ENCODE measurements at places on chromosomes 4 and X.

DNA sequence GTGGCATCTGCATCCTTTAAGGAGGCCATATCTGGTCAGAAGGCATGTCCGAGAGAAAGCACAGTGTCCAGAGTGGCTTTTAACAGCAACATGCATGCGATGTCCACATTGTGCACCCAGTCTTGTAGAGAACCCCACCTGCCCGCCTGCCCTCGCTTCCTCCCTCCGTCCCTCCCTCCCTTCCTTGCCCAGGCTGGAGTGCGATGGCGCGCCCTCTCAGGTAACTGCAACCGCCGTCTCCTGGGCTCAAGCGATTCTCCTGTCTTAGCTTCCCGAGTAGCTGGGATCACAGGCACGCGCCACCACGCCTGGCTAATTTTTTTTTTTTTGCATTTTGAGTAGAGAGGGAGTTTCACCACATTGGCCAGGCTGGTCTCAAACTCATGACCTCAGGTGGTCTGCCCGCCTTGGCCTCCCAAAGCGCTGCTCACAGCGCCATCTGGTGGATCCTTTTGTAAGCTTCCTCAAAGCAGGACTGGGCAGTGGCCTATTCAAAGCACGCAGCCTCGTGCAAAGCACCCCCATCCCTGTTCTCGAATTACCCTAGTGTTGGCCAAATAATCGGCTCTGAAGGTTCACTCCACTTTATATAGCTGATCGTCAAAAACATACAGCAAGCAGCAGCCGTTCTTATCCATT lies 15.0 kb downstream of the BRCC3 start:
- no peak for DNase-seq

DNA sequence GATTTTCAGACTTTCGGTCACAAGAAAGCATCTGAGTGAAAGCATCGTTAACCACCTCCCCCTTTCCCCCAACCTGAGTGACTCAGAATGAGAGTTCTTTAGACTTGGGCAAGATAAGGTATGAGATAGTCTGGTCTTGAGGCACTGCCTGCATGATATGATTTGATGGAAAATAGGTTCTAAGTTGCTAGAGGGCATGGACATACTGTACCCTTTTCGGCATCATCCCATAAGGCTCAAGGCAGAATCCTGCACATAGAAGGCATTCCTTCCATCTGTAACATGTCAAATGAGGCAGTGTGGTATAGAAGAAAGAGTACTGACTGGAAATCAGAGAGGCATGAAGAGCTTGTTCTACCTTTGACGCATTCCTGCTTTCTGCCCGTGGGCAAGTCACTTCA lies 16.8 kb upstream of the AMOT start:
- no peak for DNase-seq

GRCh38 chr4:6281436-6282313 lies 12.0 kb downstream of the WFS1 start:
- DNase-seq = no peak

- no peak for DNase-seq
These were observed 1.7 kb downstream of the SRD5A3 start for GRCh38 chr4:55347610-55348228.

GRCh38 chrX:9183481-9183880 lies 149.6 kb upstream of the FAM9B start:
- no peak for DNase-seq

DNA sequence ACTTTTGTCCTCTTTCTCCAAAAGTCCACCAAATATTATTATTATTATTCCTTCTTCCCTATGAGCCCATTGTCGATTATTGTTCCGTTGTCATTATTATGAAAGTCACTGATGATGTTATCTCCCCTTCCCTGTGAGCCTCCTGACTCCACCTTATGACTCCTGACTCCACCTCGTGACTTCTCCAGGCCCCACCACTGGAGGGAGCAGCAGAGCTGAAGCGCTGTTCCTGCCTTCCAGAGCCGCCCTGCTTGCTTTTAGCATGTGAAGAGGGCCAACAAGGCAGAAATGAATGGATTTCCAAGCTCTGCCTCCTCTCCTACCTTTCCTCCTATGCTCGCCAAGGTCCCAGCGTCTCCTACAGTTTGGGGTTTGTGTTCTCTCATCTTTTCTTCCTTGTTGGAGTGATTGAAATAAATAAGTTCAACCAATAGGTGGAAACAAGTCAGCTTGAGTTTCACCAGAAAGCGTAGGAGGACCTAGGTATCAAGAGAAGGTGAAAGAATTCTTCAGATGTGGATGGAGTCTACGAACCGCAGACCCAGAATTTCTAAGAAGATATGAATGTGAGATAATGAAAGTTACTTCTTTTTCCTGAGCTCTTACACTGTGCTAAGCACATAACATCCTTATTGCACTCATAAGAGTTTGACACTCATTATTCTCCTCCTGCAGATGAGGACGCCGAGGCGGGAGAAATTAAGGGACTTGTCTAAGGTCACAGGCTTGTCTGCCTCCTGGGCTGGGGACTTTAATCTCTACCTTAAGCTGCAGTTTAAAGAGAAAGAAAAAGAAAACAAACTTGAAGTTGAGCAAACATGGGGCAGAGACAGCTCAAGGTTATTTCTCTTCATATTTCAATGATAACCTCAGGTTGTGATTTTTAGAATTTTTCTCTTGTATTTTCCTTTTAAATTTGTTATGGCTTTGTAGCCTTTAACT lies 26.1 kb downstream of the IGSF1 start:
- DNase-seq = no peak

- DNase-seq = no peak
These were observed 550.7 kb upstream of the SLIT2 start for GRCh38 chr4:19700992-19701391.

DNA sequence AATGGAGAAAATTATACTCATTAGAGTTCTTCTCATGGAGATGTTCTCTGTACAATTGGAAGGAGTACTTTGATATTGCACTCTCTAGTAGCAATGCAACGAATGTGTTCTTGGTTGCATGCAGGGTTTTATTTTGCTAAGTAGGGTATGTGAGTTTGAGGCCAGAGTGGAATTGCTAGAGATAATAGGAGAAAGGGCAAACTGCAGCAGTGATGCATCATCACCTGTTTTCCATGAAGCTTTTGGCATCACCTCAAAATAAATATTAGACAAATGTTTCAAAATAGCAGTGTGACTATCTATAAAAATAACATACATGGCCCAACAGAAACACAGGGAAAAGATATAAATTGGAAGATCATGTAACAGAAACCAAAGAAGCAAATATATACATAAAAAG lies 93.3 kb downstream of the TIGD2 start:
- no peak for DNase-seq

DNA sequence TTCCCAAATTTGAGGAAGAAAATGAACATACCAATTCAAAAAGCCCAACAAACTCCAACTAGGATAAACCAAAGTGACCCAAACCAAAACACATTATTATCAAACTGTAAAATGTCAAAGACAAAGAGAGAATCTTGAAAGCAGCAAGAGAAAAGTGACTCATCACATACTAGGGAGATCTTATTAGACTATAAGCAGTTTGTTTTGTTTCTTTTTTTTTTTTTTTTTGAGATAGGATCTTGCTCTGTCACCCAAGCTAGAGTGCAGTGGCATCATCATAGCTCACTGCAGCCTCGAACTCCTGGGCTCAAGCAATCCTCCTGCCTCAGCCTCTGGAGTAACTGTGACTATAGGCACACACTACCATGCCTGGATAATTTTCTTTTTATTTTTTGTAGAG lies 12.6 kb downstream of the C4orf36 start:
- no peak for DNase-seq

DNA sequence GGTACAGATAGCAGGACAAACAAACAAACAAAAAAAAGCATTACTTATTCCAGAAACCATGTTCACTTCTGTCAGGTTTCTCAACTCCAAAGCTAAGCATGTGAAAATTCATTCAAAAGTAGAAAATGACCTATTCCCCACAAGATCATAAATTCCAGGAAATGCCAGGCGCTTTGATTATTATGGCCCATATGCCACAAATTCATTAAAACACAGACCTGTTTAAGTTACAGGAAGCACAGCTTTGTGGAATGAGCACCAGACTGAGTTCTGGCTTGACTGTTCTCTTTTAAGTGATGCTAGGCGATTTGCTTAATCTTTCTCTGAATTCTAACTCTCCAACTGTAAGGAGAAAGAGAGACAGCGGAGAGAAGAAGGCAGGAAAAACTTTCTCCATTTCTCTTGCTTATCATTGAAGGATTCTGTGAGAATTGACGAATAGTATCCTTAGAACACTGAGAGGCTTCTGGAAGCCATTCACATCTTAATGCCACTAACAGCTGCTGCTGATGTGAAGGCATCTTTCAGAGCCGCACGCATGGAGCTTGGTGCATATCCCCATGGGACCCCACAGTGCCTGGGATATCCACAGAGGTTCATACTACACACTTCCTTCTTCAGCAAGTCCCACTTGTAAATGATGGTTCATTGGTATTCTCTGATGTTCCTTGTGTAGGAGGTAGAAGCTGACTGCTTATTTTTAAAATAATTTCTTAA lies 138.0 kb downstream of the ZNF674 start:
- no peak for DNase-seq

GRCh38 chr4:110989125-110989524 lies 366.2 kb upstream of the PITX2 start:
- DNase-seq = no peak

- no peak for DNase-seq
These were observed 224.2 kb downstream of the DMD start for GRCh38 chrX:32987142-32987541.

DNA sequence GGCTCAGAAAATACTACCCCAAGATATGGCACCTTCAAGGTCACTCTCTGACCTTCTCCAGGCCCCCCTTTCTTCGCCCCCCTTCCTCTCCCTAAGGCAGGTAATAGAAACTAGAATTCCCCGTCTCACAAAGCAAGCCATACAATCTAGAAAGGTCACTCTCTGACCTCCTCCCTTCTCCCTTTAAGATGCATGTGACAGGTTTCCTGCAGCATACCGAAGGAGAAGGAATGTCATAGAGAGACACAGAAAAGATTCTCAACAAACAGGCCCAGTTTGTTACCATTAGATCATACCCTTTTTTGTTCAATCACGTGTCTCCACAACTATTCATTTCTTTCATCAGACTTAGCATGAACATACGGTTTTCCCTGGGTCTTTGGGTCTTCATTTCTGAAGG lies 51.2 kb upstream of the RBMXL3 start:
- DNase-seq = no peak

- DNase-seq = no peak
These were observed at the start of gene PPEF1 for GRCh38 chrX:18707426-18708049. TSS of gene PPEF1 (plus strand) at chrX:18707645. CDS start at chrX:18707781, 136 bp downstream.

GRCh38 chr4:13309751-13310150 lies 174.4 kb downstream of the RAB28 start:
- no peak for DNase-seq

GRCh38 chr4:106365613-106366012 lies 3.0 kb downstream of the GIMD1 start:
- peak; percentile 60 for DNase-seq

- DNase-seq = peak; percentile 13
These were observed 87.7 kb downstream of the COL25A1 start for GRCh38 chr4:109214622-109215301.

DNA sequence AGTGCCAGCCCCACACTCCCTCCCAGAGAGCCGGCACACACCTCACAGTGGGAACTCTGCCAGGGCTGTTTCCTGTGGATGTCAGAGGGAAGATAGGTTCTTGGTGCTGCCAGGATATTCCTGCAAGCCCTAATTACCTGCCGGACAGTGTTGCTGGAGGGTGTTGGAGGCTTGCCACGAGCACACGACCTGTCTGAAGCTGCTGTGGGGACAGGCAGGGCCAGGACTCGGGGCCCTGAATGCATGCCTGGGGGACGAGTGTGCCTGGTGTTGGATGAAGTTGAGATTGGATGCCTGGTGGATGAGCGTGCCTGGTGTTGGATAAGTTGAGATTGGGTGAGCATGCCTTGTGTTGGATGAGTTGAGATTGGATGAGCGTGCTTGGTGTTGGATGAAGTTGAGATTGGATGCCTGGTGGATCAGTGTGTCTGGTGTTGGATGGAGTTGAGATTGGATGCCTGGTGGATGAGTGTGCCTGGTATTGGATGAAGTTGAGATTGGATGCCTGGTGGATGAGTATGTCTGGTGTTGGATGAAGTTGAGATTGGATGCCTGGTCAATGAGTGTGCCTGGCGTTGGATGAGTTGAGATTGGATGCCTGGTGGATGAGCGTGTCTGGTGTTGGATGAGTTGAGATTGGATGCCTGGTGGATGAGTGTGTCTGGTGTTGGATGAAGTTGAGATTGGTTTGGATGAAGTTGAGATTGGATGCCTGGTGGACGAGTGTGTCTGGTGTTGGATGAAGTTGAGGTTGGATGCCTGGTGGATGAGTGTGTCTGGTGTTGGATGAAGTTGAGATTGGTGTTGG lies 23.2 kb upstream of the UVSSA start:
- no peak for DNase-seq

GRCh38 chrX:153412746-153413720 lies 1.8 kb downstream of the ZFP92 start:
- DNase-seq = no peak

DNA sequence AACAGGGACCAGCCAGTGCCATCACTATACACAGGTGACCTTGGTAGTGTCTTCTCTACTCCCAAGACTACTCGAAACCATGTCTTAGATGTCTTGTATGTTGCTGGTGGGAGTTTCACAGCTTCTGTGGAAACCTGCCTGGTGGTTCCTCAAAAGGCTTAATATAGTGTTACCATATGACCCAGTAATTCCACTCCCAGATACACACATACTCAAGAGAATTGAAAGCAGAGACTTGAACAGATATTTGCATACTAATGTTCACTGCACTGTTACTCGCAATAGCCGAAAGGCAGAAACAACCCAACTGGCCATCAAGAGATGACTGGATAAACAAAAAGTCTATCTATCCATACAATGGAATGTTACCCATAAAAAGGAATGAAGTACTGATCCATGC lies 3.1 kb downstream of the TFDP3 start:
- no peak for DNase-seq

- DNase-seq = peak; percentile 68
These were observed 24.6 kb upstream of the WWC2 start for GRCh38 chr4:183074288-183074990.

GRCh38 chr4:124420166-124420695 lies 292.3 kb downstream of the ANKRD50 start:
- DNase-seq = no peak

- no peak for DNase-seq
These were observed 87.5 kb downstream of the EVC start for GRCh38 chr4:5798462-5798861.

Measured in retinal pigment epithelial cell (primary cell).